ENCODE measurements at places on chromosomes 1 and 21. TPM values are rescaled to one million over a fixed set of nuclear protein-coding genes. Genes with fewer than 3 reads are reported as not detected.
A peak's percentile ranks its signal among the peaks of the same experiment; 100 is the strongest.

- DNase-seq, result peak; percentile 69
Observed at GRCh38 chr1:79716447-79716846, 709.9 kb upstream of the ADGRL4 start.

DNA sequence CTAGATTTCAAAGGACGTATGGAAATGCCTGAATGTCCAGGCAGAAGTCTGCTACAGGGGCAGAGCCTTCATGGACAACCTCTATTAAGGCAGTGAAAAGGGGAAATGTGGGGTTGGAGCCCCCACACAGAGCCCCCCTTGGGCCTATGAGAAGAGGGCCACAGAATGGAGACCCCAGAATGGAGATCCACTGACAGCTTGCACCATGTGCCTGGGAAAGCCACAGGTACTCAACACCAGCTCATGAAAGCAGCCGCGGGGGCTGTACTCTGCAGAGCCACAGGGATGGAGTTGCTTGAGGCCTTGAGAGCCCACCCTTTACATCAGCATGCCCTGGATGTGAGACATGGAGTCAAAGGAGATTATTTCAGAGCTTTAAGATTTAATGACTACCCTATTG, 108.7 kb downstream of the DMRTB1 start:
- DNase-seq, result no peak

- DNase-seq, result no peak
Observed at GRCh38 chr1:88661188-88661587, 22.9 kb upstream of the PKN2 start.

Gene C4BPB
- total RNA-seq, result not detected

Gene ZNF695
- total RNA-seq, result 15.8 TPM

Gene NRAS
- total RNA-seq, result 15.1 TPM

- peak; percentile 100 for DNase-seq
Observed at GRCh38 chr1:156129687-156130577, 15.4 kb downstream of the LMNA start.

Data from PC-3 (cell line).